ENCODE measurements at places on chromosomes 4 and X.

DNA sequence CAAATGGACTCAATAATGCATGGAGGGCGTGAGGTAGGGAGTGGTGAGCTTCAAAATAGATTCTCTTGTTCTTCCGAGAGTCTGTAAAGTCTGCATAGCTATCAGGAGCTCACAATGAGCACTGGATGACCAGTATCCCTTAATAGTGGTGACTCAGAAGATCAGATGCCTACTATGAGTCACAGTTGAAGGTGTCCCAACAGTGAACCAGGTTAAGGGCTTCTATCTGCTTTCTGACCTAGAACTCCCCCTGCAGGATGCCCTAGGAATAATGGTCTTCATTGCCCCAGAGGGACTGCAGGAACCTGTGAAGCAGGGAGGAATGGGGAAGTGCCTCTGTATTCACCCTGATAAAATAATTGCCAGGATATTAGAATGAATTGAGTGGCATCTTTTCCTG lies 22.1 kb downstream of the DGKK start:
- peak; percentile 18 for DNase-seq

DNA sequence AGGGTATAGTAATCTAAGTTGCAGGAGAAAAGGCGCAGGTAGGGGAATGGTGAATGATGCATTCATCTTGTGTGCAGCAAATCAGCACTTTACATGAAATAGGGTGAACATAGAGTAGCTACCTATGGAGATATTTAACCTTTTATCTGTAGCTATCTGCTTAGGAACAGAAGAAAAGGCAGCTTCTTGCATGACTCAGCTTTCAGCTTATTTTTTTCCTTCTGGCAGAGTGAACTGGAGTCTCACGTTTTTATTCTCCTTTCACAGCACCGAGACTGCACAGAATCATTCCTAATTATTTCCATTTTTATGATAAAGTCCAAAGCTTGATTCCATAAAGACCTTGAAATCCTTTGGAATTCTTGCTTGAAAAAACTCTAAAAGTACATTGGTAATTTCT lies 4.8 kb upstream of the SCOC start:
- no peak for DNase-seq

- DNase-seq: no peak
These were observed 15.5 kb downstream of the RAB40A start for GRCh38 chrX:103503853-103504207.

DNA sequence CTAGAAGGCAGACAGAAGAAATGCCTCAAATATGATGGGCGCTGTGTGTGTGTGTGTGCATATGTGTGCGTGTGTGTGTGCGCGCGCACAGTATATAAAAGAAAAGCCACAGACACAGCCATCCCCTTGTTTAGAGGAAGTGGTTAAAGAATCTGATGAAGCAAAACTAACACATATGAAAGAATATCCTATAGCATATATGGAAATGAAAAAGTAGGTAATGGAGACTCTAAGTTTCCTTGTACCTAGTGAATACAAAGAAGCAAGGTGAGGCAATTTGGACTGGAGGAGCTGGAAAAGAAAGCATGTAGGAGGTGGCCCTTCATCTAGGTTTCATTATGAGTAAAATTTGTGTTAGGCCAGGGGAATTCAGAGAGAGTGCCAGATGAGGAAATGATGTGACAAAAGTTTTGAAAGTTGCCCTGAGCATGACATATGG lies 58.6 kb upstream of the MCF2 start:
- peak; percentile 45 for DNase-seq

GRCh38 chr4:85970535-85970934 lies 389.3 kb downstream of the MAPK10 start:
- no peak for DNase-seq

DNA sequence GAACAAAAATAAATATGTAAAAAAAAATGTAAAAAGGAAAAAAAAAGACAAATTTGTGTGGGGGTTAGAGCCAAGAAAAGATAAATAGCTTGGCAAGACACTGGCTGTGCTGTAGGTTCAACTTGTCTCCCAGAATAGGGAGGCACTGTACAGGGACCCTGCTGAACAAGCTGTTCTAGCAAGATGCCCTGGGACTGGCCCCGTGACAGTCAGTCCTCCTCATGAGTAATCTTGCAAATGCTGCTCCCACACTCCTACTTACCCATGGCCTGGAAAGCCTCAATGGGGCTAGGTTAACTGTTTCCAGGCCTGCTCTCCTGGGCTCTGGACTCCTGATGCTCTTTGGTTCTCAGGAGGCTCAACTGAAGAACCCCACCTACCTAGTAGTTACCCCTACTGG lies 106.8 kb downstream of the ATG4A start:
- DNase-seq: no peak

GRCh38 chrX:119990556-119991004 lies 47.0 kb upstream of the NKAP start:
- DNase-seq: peak; percentile 8

- DNase-seq: no peak
These were observed 3.0 kb downstream of the GPR174 start for GRCh38 chrX:79147477-79147876.

- peak; percentile 39 for DNase-seq
These were observed 193.6 kb upstream of the BANK1 start for GRCh38 chr4:101596781-101597552.

GRCh38 chrX:95640226-95640625 lies 1044.4 kb upstream of the DIAPH2 start:
- DNase-seq: no peak

GRCh38 chr4:3414421-3415279 lies 27.1 kb upstream of the HGFAC start:
- no peak for DNase-seq

- no peak for DNase-seq
These were observed 19.6 kb downstream of the NSDHL start for GRCh38 chrX:152850465-152850864.

- DNase-seq: peak; percentile 63
These were observed 778 bp downstream of the CASP3 start for GRCh38 chr4:184648313-184649025.

DNA sequence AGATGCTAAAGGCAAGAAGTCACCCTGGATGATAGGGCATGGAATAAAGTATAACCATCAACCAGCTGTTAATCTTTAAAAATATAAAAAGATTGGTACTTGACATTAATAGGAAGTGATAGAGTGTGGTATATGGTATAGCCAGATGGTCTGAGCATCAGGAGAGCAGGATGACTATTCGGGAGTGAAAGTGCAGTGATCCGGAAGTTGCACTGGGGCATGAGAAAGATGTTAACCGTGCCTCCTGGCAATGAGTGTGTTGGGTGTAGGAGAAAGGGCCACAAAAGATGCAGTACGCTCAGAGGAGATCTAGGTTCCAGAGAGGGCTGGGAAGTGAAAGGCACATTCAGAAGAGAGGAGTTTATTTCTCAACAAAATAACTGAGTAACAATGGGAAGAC lies 65.0 kb downstream of the TSPAN7 start:
- no peak for DNase-seq

GRCh38 chrX:10841579-10841978 lies 221.2 kb upstream of the MID1 start:
- no peak for DNase-seq

- DNase-seq: no peak
These were observed 359.4 kb upstream of the FSTL5 start for GRCh38 chr4:162523171-162523570.

DNA sequence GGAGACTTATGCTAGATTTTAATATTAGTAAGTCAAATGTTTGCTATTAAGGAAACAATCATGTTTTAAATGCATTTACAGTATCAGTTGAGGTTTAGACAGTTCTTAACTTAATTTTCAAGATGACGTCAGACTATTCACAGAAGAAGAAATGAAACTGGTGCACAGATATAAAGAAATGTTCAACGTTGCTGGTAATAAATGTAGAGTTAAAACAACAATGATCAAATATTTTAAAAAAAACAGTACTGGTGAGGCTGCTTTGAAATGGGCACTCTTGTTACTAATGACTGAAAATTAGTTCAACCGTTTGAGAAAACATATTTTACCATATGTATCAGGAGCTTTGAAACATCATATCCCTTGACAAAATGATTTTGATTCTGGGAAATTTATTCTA lies 44.2 kb downstream of the ABHD18 start:
- no peak for DNase-seq

GRCh38 chrX:103073467-103073866 lies 9.5 kb upstream of the BEX1 start:
- DNase-seq: no peak

- peak; percentile 7 for DNase-seq
These were observed 318.5 kb downstream of the ARAP2 start for GRCh38 chr4:35925806-35926205.

GRCh38 chr4:153126137-153126536 lies 78.1 kb upstream of the TRIM2 start:
- no peak for DNase-seq

DNA sequence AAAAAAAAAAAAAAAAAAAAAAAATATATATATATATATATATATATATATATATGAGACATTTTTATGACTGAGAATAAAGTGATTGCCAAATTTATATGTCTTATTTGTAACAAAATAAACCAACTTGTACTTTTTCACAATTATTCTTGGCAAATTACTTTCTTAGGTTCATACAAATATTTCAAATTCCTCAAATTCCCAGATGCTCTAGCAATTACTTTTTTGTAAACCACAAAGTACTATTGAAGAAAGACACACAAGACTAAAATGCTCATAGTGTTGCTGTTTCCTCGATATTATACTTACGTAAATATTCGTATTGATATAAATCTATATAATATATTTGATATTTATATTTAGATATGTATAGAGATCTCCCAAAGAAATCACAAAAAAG lies 390.0 kb downstream of the FAT4 start:
- no peak for DNase-seq

GRCh38 chr4:109451544-109452273 lies 18.1 kb downstream of the SEC24B start:
- DNase-seq: no peak

DNA sequence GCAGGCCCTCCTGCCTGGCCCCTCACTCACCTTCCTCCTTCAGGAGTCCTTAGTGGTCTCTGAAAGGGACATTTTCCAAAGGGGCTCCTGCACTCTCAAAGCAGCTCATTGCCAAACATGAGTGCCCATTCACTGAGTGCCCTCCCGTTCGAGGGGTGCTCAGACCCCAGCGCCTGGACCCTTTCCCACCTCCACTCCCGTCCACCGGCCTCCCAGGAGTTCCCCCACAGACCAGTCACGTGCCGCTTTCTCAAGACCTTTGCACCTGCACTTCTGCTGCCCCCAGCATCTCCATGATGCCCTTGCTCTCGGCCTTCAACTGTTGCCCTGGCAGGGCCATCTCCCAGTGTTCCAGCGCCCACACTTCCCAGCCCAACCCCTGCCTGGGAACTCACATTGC lies 89.5 kb downstream of the ADRA2C start:
- no peak for DNase-seq

GRCh38 chr4:148922497-148922896 lies 480.3 kb upstream of the NR3C2 start:
- no peak for DNase-seq

- DNase-seq: peak; percentile 20
These were observed 25.5 kb downstream of the IRF2 start for GRCh38 chr4:184448821-184449220.

GRCh38 chrX:49111791-49112190 lies 11.7 kb downstream of the GPKOW start:
- DNase-seq: no peak

DNA sequence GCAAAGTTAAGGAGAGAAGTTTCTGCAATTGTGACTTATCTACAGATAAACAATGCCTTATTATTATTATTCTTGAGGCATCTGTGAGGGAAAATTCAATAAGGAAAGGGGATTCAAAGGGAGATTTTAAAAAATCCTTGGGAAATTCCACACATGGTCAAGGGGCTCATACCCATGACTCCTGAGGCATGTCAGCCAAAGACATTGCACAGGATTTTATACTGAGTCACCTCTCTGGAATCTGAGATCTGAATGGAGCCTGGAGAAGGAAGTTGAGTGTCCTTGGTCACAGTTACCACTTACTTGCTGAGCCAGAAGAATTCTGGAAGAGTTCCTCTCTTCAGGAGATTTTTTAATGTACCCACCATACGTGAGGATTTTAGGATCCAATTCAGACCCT lies 14.4 kb upstream of the CXCL8 start:
- no peak for DNase-seq

DNA sequence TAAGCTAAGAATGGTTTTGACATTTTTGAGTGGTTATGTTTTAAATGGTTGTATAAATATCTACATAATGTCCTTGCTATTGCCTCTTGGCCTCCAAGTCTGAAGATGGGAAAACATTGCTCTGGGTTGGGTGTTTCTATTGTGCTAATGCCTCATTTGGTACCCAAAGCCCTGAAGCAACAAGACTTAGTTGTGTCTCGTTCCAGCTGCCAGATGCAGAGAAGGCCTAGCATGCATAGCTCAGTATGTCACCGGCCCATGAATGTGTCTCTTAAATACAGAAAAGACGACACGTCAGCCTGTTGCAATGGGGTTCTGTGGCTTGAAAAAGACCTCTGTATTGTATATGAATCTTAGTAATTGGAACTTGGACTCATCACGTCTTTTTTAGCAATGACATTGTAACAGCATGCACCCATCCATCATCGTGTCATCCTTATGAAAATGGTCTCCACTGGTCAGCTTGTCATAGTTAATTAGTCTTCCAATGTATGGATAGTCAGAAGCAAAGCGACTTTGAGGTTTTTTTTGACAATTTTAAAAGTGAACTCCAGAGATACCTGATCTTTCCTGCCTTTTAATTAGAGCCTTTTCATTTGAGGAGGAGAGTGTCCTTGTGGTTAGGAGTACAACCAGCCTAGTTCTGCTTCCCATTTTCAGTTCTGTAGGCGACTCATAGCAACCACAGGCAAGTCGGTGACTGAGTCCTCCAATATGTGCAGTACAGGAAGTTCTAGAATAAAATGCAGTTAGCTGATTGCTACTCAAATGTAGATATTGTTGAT lies 126.4 kb upstream of the GATB start:
- no peak for DNase-seq

GRCh38 chr4:122584519-122584918 lies 36.3 kb downstream of the IL21 start:
- DNase-seq: peak; percentile 33

- no peak for DNase-seq
These were observed 2463.1 kb downstream of the ARAP2 start for GRCh38 chr4:33780952-33781791.
